ENCODE measurements at places on chromosomes 3 and 15.

DNA sequence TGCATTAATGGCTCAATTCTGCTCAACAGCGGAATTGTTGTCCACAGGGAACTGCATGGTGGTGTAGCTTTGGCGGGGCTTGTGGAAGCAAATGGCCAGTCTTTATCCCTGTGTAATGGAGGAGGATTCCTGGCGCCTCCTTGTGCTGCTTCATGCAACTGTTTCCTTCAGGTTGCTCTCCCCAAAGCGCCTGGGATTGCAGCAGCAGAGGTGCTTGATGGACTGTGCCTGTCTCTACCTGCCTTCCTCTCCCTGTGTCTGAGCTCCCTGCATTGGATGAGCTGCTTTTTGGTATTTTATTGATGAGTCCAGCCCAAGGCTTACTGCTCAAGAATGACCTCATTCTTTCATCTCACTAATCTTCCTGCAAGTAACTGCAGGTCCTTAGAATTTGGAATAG is 72.9 kb upstream of the NDN start:
- no peaks in the 10 kb centered on the region for H3K36me3 ChIP-seq
- H3K4me1 ChIP-seq: peaks cover 3% of the 10 kb centered on the region
- H3K4me3 ChIP-seq: no peak overlapping the region
- DNase-seq: no peak
- H3K27me3 ChIP-seq: no peaks in the 10 kb centered on the region

DNA sequence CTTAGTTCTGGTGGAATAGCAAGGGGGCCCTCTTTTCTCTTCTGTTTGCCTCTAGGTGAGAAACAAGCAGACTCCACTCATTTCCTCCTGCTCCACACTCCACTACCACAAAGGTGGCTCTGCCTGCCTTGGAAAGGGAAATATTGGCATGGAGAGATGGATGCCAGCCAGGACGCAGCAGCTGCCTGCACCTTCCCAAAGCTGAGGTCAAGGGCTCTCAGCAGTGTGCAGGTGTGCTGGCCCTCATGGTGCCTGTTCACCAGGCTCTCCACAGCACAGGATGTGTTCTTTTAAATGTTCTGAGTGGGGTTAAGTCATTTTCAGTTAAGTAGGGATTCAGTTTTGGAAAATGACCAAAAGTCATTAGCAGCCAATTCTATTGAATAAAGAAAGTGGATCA is 211.2 kb upstream of the STRIT1 start:
- no peak for DNase-seq
- no peak overlapping the region for H3K4me3 ChIP-seq
- H3K27ac ChIP-seq: no peak overlapping the region
- H3K4me1 ChIP-seq: no peaks in the 10 kb centered on the region
- H3K36me3 ChIP-seq: no peaks in the 10 kb centered on the region
- H3K27me3 ChIP-seq: no peaks in the 10 kb centered on the region

- H3K4me3 ChIP-seq: no peak overlapping the region
- DNase-seq: no peak
- no peak overlapping the region for H3K27ac ChIP-seq
- H3K27me3 ChIP-seq: no peaks in the 10 kb centered on the region
- no peaks in the 10 kb centered on the region for H3K4me1 ChIP-seq
These were observed 218.1 kb downstream of the LRTM1 start for GRCh38 chr3:54709785-54710184.

DNA sequence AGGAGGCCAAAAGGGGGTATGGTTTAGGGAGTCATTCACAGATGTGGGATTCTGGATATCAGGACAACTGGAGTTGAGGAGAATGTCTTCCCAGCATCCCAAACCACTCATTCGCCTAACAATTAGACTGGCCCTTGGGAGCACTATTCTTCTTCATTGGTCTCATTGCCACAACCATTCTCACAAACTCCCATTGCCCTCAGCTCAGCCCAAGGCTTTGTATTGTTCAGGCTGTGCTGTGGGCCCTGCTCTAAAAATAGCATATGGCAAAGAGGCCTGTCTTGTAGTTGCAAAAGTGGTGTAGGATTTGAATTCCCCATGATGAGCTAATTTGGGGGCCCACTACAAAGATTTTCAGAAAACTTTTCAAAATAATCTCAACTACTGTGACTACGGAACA is 6.3 kb upstream of the ADAMTS9 start:
- no peak overlapping the region for H3K4me3 ChIP-seq
- no peaks in the 10 kb centered on the region for H3K4me1 ChIP-seq
- no peak for DNase-seq
- no peaks in the 10 kb centered on the region for H3K36me3 ChIP-seq

DNA sequence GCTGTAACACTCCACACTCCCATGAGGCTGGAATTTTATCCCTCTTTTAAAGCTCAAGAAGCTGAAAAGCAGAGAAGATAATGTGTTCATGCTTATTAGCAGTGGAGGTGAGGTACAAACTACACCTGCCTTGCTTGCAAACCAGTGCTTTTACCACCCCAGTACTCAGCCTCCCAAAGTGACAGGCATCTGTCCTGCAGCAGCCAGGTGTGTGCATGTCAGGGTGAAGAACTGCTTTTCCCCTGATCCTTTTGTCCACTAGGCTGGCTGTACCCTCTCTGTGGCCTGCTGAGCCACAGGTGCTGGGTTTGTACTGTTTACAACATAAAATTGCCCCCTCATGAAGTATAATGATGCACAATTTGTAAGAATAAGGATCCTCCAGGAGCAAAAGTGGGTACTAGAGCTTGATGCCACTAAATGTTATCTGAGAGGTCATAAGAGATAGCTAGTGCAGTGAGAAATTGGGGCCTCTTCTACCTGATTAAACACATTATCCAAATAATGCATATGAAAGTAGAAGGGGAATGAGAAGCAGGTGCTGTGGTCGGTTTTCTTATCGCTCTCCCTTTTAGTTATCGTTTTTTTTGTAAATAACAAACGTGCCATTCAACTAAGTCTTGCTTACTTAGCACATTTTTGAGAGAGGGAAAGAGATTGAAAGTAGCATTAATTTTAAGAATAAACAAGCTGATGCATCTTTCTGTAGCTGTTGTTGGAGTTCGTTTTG is 39.2 kb upstream of the GADL1 start:
- no peaks in the 10 kb centered on the region for H3K4me1 ChIP-seq
- DNase-seq: no peak
- H3K36me3 ChIP-seq: no peaks in the 10 kb centered on the region

- H3K27ac ChIP-seq: no peak overlapping the region
- H3K4me1 ChIP-seq: peaks cover 7% of the 10 kb centered on the region
- H3K27me3 ChIP-seq: peaks cover 2% of the 10 kb centered on the region
- no peaks in the 10 kb centered on the region for H3K36me3 ChIP-seq
- no peak overlapping the region for H3K4me3 ChIP-seq
These were observed 406 bp upstream of the GABRB3 start for GRCh38 chr15:26773067-26773877.

DNA sequence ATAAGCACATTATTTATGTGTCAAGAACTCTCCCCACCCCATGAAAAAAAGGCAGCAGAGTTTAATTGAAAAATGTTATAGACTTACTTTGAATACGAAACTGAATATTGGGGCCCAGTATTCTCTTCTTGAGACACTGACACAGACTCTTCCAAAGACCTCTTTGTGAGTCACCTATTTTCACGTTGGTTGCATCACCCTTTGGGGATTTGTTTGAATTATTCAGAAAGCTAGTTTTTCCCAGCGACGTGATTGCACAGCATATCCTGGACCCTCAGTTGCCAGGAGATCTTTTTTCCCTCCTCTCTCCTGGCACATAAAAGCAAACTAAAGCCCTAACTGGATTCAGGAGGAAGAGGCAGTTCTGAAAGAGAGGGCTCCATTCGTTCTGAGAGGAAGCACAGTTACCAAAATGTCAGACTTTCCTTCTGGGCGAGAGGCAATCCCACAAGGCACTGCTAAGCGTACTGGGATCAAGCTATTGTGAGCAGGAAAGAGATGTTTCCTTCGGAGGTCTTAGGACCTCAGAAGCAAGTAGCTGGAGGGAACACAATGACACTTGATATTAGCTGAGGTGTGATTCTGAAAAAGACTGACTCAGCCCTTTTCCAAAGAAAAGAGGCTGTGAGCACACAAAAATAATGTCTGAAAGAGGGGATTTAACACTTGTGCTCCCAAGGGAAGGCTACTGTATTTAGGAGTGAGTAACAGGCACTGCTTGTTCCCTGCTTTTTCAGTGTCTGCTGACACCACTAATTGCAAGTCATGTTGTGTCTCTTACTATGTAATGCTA is 65.8 kb upstream of the CADPS start:
- H3K4me3 ChIP-seq: no peak overlapping the region
- no peaks in the 10 kb centered on the region for H3K27me3 ChIP-seq
- H3K27ac ChIP-seq: peak overlapping the region; percentile 26
- DNase-seq: no peak

GRCh38 chr3:148756311-148756710 is 58.6 kb downstream of the AGTR1 start:
- no peak overlapping the region for H3K27ac ChIP-seq
- no peak for DNase-seq
- H3K4me1 ChIP-seq: no peaks in the 10 kb centered on the region
- no peaks in the 10 kb centered on the region for H3K36me3 ChIP-seq
- H3K4me3 ChIP-seq: no peak overlapping the region

- H3K4me1 ChIP-seq: peaks cover 9% of the 10 kb centered on the region
- H3K36me3 ChIP-seq: peaks cover 4% of the 10 kb centered on the region
- H3K4me3 ChIP-seq: no peak overlapping the region
- H3K27ac ChIP-seq: no peak overlapping the region
These were observed 40.4 kb downstream of the CACNA1D start for GRCh38 chr3:53534676-53535400.

GRCh38 chr3:31661993-31662670 is 129.4 kb downstream of the STT3B start:
- H3K4me1 ChIP-seq: peaks cover 3% of the 10 kb centered on the region
- H3K4me3 ChIP-seq: no peak overlapping the region
- H3K27ac ChIP-seq: no peak overlapping the region
- H3K36me3 ChIP-seq: no peaks in the 10 kb centered on the region
- no peak for DNase-seq

GRCh38 chr3:155889212-155889611 is 18.8 kb downstream of the GMPS start:
- H3K4me1 ChIP-seq: no peaks in the 10 kb centered on the region
- no peak for DNase-seq
- no peak overlapping the region for H3K4me3 ChIP-seq
- peaks cover 2% of the 10 kb centered on the region for H3K36me3 ChIP-seq
- H3K27me3 ChIP-seq: no peaks in the 10 kb centered on the region

GRCh38 chr3:101998256-101998926 is 149.1 kb downstream of the NFKBIZ start:
- H3K27me3 ChIP-seq: no peaks in the 10 kb centered on the region
- no peak overlapping the region for H3K27ac ChIP-seq
- H3K36me3 ChIP-seq: no peaks in the 10 kb centered on the region
- H3K4me1 ChIP-seq: no peaks in the 10 kb centered on the region
- H3K4me3 ChIP-seq: no peak overlapping the region
- peak; percentile 12 for DNase-seq

- H3K27me3 ChIP-seq: no peaks in the 10 kb centered on the region
- no peak overlapping the region for H3K27ac ChIP-seq
- no peak overlapping the region for H3K4me3 ChIP-seq
- no peaks in the 10 kb centered on the region for H3K4me1 ChIP-seq
- DNase-seq: no peak
These were observed 29.8 kb upstream of the CHL1 start for GRCh38 chr3:166799-167198.

DNA sequence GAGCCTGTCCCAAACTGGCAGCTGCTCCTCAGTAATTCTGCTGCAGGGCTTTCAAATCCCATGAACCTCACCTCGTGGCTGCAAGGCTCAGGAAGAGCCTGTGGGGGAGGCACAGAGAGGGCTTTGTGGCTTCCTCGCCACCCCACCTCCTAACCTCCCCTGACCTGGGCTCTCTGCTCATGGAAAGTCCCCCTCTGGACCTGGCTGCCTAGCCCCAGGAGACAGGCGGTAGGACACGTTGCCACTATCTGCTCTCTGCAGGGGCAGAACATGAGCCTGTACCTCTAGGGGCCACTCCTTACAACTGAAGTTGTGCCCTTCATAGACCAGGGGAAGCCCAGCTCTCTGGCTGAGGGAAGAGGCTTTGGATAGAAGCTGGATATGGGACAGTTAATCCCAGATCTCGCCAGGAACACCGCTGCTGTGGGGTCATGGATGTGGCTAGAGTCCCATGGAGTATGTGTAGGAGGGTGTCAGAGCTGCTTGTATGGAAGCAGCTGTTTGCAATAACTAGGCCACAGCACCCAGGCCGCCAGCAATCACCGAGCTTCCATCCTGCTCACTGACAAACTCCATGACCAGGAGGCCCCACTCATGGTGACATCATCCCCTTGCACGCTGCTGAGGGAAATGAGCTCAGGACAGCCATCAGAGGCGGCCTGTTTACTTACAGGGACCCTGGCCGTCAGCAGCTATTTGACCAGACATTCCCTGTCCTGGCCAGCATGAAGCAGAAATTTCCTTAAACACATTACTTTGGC is 34.0 kb upstream of the CILP start:
- H3K4me1 ChIP-seq: peaks cover 23% of the 10 kb centered on the region
- peak overlapping the region; percentile 73 for H3K27ac ChIP-seq
- H3K4me3 ChIP-seq: no peak overlapping the region
- H3K36me3 ChIP-seq: peaks cover 23% of the 10 kb centered on the region
- DNase-seq: no peak

- no peaks in the 10 kb centered on the region for H3K36me3 ChIP-seq
- peak overlapping the region; percentile 83 for H3K27ac ChIP-seq
- H3K4me3 ChIP-seq: no peak overlapping the region
- H3K27me3 ChIP-seq: no peaks in the 10 kb centered on the region
- peak; percentile 9 for DNase-seq
These were observed 60.0 kb upstream of the FLNB start for GRCh38 chr3:57948080-57948671.

DNA sequence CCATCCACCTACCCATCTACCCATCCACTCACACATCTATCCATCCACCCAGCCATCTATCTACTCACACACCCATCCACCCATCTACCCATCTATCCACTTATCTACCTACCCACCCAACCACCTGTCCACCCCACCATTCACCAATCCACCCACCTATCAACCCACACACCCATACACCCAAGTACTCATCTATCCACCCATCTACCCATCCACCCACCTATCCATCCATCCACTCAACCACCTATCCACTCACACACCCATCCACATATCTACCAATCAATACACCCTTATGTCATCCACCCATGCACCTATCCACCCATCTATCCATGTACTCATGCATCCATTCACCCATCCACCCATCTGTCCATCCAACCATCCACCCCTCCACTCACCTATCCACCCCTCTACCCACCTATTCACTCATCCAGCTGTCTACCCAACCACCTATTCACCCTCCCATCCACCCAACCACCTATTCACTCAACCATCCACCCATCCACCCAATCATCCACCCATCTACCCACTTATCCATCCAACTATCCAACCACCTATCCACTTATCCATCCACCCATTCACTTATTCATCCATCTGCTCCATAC is 109.8 kb downstream of the CHSY1 start:
- H3K36me3 ChIP-seq: no peaks in the 10 kb centered on the region
- no peak for DNase-seq
- peaks cover 4% of the 10 kb centered on the region for H3K4me1 ChIP-seq
- H3K4me3 ChIP-seq: no peak overlapping the region
- H3K27ac ChIP-seq: no peak overlapping the region

GRCh38 chr15:40464595-40465185 is 6.1 kb upstream of the CHST14 start:
- peaks cover 75% of the 10 kb centered on the region for H3K36me3 ChIP-seq
- no peaks in the 10 kb centered on the region for H3K4me1 ChIP-seq
- DNase-seq: no peak
- no peaks in the 10 kb centered on the region for H3K27me3 ChIP-seq

GRCh38 chr15:100120111-100120510 is 221.7 kb downstream of the ADAMTS17 start:
- no peaks in the 10 kb centered on the region for H3K27me3 ChIP-seq
- no peak for DNase-seq
- no peak overlapping the region for H3K27ac ChIP-seq
- no peak overlapping the region for H3K4me3 ChIP-seq

- H3K27me3 ChIP-seq: no peaks in the 10 kb centered on the region
- peaks cover 13% of the 10 kb centered on the region for H3K36me3 ChIP-seq
- no peak overlapping the region for H3K27ac ChIP-seq
- H3K4me3 ChIP-seq: no peak overlapping the region
These were observed 4.7 kb downstream of the INAFM2 start for GRCh38 chr15:40328176-40328575.
